ENCODE measurements at places on chromosomes 6 and 20.
A peak's percentile ranks its signal among the peaks of the same experiment; 100 is the strongest.

DNA sequence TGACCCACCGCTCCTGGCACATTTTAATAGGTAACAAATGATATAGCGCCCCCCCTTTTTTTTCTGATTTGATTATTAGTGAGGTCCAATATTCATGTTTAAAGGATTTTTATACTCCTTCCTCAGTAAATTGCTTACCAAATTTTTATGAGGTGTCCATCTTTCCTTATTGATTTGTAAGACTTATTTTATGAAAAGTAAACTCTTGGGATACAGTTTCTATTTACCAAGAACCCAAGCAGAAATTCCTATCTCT is 25.1 kb downstream of the TRIM27 start:
- DNase-seq, result no peak

DNA sequence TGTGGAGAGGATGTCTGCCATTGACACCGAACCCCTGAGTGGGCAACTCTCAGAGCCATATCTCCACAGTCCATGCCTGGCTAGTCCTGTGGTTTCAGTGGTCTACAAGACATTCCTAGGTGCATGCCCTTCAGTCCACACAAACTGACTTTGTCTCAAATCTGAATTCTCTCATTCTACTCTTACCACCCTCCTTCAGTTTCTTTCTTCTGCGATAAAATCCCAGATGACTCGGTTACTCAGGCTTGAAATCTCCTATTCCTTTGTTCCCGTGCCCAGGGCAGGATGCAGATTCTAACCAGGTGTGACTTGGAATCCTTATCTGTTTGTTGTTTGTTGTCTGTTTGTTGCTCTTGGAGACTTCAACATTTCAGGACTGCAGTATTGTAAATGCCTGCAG is 9.3 kb downstream of the CDS2 start:
- no peak for DNase-seq

- DNase-seq, result no peak
These were observed 101.9 kb downstream of the REV3L start for GRCh38 chr6:111381123-111381522.

- no peak for DNase-seq
These were observed 9.4 kb upstream of the RAB44 start for GRCh38 chr6:36688063-36688738.

GRCh38 chr6:61606500-61606899 is 679.5 kb downstream of the KHDRBS2 start:
- DNase-seq, result no peak

- DNase-seq, result peak; percentile 44
These were observed 205.0 kb upstream of the EPHA7 start for GRCh38 chr6:93624408-93624807.

DNA sequence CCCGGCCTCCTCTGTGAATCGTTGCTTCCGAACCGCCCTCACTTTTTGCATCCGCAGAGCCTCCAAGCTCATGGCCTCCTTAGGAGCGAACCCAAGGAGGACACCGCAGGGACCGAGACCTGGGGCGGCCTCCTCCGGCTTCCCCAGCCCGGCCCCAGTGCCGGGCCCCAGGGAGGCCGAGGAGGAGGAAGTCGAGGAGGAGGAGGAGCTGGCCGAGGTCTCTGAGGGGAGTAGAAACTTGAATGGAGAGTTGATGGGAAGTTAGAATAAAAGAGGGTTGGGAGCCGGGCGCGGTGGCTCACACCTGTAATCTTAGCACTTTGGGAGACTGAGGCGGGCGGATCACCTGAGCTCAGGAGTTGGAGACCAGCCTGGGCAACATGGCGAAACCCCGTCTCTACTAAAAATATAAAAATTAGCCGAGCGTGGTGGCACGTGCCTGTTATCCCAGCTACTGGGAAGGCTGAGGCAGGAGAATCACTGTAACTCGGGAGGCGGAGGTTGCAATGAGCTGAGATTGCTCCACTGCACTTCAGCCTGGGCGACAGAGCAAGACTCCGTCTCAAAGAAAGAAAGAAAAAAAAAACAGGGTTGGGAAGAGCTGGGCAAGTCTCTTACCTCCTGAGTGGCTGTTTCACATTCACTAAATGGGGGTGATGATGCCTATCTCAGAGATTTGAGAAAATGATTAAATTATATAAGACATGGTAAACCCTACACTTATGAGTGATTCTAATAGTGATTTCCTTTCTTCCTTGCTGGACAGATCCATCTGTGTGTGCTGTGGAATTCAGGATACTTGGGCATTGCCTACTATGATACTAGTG is 805 bp downstream of the MSH5 start:
- no peak for DNase-seq

DNA sequence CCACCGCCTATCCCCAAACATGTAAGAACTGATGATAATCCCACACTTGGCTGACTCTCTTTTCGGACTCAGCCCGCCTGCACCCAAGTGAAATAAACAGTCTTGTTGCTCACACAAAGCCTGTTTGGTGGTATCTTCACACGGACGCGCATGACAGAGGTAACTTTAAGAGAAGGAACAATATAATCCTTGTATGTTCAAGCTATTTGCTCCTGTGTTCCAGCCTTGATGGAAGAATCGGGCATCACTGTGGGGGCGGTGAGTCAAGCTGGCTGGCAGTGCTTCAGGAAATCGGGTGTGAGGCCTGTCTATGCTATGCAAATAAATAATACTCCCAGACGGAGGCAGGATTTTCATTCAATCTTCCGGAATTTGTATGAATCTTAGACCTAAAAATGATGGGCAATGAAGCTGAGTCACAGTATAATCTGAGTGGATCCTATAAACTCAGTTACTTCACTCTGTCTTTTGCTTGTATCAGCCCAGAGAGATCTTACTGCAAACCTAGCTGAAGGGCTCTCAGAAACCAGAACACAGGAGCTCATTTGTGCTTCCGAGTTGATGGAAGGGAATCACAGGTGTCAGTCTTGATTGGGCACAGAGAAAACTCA is 45.2 kb upstream of the NT5E start:
- DNase-seq, result no peak

Measured in posterior cingulate gyrus (tissue), 11 donors.